Nasal cavity respiratory epithelium epithelial cell of viscerocranial mucosa (primary cell): ENCODE measurements at places on chromosomes 5 and 9. TPM values are rescaled to one million over a fixed set of nuclear protein-coding genes. Genes with fewer than 3 reads are reported as not detected.

Gene IL3
- not detected in 2 replicates for total RNA-seq

Gene C5orf58
- total RNA-seq: not detected in 2 replicates

Gene PRPF4
- 49.2 and 59.5 TPM in 2 replicates for total RNA-seq

Gene TOR2A
- 2.7 and 7.3 TPM in 2 replicates for total RNA-seq

Gene BARHL1
- total RNA-seq: not detected in 2 replicates

Gene LCN1
- total RNA-seq: not detected in 2 replicates
